ENCODE measurements at places on chromosomes 7 and 10.

- peak; percentile 61 for DNase-seq
These were observed 156.3 kb upstream of the C7orf33 start for GRCh38 chr7:148434181-148434757.

GRCh38 chr7:47600199-47601118 lies 18.5 kb upstream of the TNS3 start:
- no peak for DNase-seq

DNA sequence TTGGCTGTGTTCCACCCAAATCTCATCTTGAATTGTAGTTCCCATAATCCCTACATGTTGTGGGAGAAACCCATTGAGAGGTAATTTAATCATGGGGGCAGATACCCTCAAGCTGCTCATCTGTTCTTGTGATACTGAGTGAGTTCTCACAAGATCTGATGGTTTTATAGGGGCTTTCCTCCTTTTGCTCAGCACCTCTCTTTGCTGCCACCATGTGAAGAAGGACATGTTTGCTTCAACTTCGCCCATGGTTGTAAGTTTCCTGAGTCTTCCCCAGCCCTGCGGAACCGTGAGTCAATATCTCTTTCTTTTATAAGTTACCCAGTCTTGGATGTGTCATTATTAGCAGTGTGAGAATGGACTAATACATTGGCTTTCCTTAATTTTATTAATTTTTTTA lies 527.8 kb downstream of the MDFIC start:
- DNase-seq = no peak

DNA sequence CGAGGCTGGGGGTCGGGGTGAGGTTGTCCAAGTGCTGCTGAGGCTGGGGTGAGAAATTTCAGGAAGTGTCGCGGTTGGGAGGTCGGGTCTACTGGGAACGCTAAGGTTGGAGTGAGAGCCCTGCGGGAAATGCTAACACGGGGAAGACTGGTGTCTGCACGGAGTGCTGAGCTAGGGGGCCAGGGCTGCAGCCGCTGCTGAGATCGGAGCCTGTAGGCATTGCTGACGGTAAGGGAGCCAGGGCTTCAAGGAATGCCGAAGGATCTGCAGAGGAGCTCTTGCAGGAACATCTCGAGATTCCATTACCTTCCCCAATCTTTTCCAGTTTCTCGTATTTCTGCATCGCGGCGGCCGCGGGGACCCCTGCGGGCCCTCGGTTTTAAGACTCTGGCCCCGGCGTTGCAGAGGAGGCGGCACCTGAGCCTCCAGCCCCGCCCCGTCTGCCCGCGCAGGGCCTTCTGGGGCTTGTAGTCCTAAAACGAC lies at the start of gene CDK5:
CDK5 (minus strand) TSS at position 392 of the 483 bp plus-strand sequence; CDS start at position 343, 49 bp downstream.
- no peak for DNase-seq

- DNase-seq = no peak
These were observed 284.0 kb downstream of the AUTS2 start for GRCh38 chr7:69882269-69882668.

DNA sequence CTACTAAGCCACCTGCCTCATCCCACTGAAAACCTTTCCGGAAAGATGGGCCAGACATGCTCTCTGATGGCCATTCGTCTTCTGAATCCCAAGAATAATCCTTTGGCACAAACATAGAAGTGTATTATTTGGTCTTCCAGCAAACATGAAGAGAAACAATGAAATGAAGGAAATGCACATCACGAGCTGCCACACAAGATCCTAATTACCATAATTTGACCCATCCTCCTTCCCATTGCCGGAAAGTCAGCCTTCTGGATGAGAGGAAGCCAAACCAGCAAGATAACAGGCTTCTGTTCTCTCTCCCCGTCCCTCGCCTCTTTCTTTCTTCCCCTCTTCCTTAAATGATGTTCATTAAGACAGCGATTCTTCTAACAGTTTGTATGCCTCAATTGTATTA lies 218.9 kb upstream of the KMT2E start:
- no peak for DNase-seq

- no peak for DNase-seq
These were observed 125.8 kb downstream of the ABLIM1 start for GRCh38 chr10:114532226-114532625.

DNA sequence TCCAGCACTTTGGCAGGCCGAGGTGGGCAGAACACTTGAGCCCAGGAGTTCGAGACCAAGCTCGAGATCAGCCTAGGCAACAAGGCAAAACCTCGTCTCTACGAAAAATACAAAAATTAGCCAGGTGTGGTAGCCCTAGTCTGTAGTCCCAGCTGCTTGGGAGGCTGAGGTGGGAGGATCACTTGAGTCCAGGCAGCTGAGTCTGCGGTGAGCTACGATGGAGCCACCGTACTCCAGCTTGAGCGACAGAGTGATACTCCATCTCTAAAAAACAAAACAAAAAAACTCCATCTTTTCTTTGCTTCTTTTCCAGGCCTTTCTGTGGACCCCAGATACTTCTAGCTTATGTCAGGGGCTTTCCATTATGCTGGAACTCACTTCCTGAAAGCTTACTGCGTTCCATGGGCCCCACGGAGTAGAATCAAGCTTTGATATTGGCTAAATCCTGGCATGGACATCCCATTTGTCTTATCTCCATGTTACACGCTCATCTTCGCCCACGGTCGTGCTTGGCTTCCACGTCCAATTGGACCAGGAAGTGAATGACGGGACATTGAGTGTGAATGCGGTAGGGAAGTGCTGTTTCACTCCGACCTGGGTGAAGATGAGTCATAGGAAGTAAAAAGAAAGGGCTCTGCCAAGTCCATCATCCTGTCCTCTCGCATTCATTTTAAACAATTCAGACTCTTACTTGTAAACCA lies 45.7 kb downstream of the FAM171A1 start:
- no peak for DNase-seq

- no peak for DNase-seq
These were observed 35.4 kb downstream of the NACAD start for GRCh38 chr7:45053401-45053800.

- no peak for DNase-seq
These were observed 262.6 kb upstream of the NEBL start for GRCh38 chr10:21159669-21160068.

DNA sequence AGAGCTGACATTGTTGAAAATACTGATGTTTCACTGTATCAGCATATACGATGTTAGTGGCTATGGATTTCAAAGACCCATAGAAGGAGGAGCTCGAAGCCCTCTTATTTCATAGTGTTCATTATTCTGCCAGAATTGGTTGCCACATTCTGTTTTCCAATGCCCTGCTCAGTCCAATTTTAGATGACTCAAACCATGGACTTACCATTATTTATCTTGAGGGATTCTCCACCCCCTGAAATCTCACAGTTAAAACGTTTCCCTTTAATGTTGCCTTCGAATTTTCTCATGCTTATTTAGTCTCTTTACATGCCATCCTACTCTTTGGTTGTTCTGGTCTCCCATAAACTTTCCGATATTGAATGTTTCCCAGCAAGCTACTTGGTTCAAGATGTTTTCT lies 264.5 kb downstream of the HDAC9 start:
- no peak for DNase-seq

DNA sequence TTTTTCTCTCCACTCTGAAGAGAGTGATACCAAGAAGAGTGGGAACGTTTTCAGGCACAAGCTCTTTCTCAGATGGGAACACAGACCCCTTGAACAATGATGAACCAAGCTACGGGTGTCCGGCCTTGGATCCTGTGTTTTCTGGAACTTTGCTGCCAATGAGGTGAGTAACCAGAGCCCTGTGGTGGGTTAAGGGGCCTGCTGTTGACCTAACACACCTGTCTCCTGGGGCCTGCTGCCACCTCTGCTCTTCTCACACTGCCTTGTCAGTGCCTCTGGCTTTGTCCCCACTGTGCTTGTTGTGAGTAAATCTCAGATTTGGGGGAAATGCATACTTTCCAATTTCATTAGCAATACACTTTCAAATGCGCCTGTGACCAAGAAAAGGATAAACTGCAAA lies 1.4 kb upstream of the PKD1L1 start:
- DNase-seq = no peak

DNA sequence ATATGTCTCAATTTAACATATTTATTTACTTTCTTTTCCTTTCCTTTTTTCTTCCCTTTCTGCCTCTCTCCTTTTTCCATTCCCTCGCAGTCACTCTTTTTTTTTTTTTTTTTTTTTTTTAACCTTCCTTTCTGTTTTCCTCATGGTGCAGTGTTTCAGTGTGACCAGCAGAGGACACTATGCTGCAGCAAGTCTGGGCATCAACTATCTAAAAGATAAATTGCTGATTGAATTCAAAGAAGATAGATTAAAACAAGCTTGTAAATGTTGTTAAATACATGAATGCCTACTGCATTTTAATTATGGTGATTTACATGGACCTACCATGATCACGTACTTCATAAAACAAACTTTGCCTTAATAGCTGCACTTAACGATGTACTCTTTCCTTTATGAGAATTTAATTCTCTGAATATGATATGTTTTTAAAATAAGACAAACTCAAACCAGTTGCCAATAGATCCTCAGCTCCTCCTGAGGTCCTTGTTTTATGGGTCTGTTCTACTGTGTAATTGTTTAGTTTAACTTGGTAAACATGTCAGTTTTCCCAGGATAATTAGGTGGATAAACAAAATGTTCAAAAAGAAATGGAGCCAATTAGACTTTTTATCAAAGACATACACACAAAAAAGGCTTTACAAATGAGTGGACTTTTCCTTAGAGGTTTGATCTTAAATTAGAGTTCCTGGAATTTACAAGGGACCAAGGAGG lies 101.0 kb upstream of the AGR3 start:
- peak; percentile 19 for DNase-seq

DNA sequence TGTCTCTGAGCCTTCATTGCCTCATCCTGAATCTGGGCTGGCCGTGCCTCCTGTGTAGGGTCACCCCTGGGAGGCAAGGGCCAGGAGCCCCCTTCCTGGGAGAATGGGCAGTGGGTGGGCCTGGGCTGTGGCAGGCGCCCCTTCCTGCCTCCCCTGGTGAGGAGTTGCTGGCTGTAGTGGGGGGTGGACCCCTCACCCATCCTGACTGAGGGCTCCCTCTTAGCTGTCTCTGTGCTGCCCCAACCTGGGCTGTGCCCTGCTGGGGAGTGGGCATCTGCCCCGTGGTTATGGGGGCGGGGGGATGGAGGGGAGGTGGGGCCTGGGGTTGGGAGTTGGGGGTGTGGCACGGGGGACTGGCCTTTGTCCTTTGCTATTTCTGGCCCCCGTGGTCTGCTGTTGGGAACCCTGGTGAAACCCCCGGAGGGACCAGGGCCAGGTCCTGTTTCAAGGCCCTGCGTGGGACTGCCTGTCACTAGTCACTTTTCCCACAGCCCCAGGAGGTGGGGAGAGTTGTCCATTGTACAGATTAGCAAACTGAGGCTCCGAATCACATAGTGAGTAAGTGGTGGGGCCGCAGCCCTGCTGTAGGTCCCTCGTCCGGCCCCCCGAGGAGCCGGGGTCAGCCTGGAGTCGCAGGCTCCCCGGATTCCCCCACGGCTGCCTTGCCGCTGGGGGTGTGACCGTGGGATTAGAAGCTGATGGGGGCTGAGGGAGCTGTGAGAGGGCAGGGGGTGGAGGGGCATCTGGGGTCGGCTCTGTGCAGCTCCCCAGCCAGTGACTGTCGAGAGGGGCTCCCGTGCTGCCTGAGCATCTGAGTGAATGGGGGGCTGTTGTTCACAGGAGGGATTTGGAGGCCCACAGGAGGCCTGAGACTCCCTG lies 2.7 kb downstream of the TTYH3 start:
- DNase-seq = no peak

- DNase-seq = no peak
These were observed 116.7 kb downstream of the SEMA3E start for GRCh38 chr7:83532219-83532618.

DNA sequence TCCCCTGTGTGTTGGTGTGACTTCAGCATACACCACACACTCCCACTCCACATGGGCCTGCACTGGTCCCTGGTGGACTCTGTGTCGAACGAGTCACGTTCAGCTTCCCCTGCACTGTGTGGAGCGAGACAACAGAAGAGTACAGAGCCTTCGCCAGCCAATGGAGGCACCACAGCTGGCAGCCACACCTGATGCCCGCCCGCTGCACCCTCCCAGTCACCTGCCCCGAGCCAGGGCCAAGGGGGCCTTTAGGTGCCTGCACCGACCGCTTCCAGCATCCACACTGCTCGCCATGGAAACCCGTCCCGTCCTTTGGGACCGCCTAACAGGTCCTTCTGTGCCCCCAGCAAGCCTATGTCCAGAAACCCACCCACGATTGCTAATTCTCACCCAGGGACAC lies 9.2 kb downstream of the FOXL3 start:
- DNase-seq = no peak

- DNase-seq = no peak
These were observed 42.8 kb downstream of the AP5Z1 start for GRCh38 chr7:4818000-4818794.

DNA sequence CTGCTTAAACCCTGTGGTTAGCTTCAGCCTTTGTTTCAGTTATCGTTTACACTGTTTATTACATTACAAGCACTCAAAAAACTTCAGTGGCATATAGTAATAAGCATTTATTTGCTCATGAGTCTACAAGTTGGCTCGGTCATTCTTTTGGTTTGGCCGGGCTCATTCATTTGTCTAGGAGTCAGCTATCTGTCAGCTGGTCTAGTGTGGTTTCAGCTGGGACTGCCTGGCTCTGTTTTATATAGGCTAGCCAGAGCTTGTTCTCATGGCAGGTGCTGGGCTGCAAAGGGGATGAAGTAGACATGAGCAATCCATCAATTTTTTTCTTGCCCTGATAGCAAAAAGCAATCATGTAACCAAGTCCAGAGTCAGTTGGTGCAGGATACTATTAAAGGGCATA lies 103.6 kb downstream of the MKLN1 start:
- no peak for DNase-seq

DNA sequence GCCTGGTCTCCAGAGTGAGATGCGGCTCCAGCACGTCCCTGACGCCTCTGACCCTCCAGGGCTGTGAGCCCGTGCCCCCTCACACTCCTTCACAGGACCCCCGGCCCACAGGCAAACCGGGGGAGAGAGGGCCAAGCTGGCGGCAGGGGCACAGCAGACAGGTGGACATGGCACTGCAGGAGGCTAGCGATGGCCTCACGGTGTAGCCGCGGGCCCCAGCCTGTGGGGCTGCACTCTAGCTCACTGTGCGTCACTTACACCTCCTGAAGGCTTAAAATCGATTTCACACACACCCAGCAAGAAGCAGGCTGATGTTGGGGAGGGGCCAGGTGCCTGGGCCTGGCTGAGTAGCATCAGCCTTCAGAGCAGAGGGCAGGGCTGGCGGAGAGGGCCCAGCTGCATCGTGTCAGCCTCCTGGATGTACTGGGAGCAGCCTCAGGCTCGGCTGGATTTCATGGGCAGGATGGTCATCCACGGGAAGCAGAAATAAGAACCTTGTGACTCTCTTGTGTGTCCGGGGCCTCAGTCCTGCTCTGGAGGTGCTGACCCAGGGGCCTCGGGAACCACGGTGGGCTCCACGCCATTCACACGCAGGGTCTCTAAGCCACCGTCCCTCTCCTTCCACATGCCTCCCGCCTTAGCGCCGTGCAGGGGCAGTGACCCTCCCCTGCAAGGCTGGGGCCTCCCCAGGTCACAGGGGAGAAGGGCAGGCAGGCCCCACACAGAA lies 19.4 kb upstream of the KNDC1 start:
- no peak for DNase-seq

- no peak for DNase-seq
These were observed 443.4 kb upstream of the ANKRD30A start for GRCh38 chr10:36681751-36682632.

DNA sequence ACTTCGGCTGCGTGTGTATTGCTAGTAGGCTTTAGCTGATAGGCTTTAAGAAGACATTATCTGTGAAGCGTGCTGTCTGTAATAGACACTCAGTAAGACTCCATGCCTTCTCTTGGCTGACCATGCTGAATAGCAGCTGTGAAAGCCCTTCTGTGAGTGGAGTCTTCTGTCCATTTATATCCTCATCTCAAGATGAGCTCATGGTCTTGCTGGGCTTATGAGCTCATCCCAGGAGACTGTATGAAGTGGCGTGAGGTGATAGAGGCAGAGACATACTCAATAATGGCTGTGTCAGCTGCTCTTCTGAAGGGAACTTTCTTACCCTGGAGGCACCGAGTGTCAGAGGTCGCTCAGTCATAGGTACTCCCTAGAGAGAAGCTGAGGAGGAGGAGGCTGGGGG lies 111.5 kb downstream of the SH2D4B start:
- no peak for DNase-seq
